ENCODE measurements at places on chromosomes 4 and X.

- no peak for DNase-seq
Observed at GRCh38 chr4:103018391-103019307, 856 bp downstream of the SLC9B1 start.

- DNase-seq = no peak
Observed at GRCh38 chr4:186700746-186701145, 22.9 kb downstream of the FAT1 start.

- no peak for DNase-seq
Observed at GRCh38 chrX:149472625-149473024, 32.5 kb downstream of the IDS start.

GRCh38 chrX:72124540-72125201 lies 7.0 kb downstream of the RTL5 start:
- no peak for DNase-seq

GRCh38 chrX:83022020-83022419 lies 486.1 kb upstream of the POU3F4 start:
- no peak for DNase-seq

GRCh38 chrX:110359273-110359672 lies 625 bp downstream of the RTL9 start:
- no peak for DNase-seq

DNA sequence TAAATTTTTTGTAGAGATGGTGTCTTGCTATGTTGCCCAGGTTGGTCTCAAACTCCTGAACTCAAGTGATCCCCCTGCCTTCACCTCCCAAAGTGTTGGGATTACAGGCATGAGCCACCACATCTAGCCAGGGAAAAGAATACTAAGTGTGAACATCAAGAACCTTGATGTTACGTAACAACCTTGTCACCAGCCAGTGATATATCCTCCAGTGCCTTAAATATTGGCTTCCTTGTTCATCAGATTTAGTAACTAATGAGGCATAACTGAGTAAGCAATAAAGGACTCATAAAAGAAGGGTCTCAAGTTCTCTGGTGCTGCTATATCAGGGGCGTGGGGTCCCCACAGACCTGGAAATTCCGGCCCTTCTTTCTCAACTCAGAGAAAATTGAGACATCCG lies 60.5 kb upstream of the ENPEP start:
- no peak for DNase-seq

DNA sequence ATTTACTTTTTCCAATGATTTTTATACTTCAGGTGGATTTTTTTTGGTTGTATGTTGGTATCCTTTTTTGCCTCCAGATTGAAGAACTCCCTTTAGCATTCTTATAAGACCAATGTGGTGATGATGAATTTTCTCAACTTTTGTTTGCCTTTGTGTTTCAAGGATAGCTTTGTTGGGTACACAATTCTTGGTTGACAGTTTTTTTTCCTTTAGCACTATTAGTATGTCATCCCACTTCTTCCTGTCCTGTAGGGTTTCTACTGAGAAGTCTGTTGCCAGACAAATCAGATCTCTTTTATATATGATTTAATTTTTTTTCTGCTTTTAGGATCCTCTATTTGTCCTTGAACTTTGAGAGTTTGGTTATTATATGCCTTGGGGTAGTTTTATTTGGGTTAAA lies 463.0 kb upstream of the GALNT7 start:
- no peak for DNase-seq

- no peak for DNase-seq
Observed at GRCh38 chr4:141179474-141180373, 41.0 kb upstream of the ZNF330 start.

DNA sequence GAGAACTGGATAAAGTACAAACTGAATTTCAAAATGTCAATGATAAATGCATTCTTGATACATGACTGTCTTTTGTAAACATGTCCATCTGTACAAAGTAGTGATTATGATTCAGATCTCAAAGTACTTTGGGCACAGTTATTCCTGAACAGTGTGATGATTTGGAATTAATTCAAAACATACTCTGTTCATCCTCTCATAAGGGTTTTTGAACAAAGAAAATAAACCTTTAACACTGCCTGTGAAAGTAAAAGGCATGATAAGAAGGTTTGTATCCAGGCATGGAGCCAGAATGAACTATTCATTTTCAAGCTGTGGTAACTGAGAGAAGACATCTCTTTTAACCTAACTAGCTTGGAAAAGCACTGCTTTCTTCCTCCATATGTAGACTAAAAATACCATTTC lies 883 bp upstream of the KLHL4 start:
- no peak for DNase-seq

GRCh38 chr4:26905172-26905571 lies 44.5 kb downstream of the STIM2 start:
- no peak for DNase-seq

- no peak for DNase-seq
Observed at GRCh38 chr4:3873408-3874027, 107.3 kb downstream of the ADRA2C start.

GRCh38 chr4:13207226-13207625 lies 276.9 kb downstream of the RAB28 start:
- DNase-seq = no peak

GRCh38 chr4:67459164-67459563 lies 86.1 kb downstream of the CENPC start:
- DNase-seq = no peak

DNA sequence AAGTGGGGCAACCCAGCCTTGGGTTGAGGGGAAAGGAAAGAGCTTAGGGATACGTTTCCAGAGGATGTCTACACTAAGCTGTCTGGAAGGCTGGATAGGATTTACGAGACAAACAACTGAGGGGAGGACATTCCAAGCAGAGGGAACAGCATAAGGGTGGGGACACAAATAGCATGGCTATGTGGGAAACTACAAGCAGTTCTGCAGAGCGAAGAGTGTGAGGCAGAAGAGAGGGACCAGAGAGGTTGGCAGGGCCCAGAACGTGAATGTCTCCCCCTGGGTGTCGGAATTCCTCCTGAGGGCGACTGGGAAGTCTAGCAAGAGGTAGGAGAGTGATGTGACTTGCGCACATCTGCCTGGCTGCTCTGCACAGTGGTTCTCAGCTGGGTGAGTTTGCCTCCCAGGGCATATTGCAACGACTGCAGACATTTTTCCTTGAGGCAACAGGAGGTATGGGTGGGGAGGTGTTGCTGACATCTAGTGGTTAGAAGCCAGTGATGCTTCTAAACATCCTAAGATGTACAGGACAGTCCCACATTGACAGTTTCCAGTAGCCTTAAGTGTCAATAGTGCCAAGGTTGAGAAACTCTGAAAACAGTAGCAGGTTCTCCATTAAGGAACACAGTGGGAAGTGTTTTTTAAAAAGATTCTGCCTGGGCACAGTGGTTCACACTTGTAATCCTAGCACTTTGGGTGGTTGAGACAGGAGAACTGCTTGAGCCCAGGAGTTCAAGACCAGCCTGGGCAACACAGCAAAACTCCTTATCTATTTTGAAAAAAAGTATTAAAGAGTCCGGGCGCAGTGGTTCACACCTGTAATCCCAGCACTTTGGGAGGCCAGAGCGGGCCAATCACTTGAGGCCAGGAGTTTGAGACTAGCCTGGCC lies 9.2 kb downstream of the NDUFA1 start:
- DNase-seq = no peak

- no peak for DNase-seq
Observed at GRCh38 chr4:182533964-182534363, 290.8 kb downstream of the TENM3 start.

- no peak for DNase-seq
Observed at GRCh38 chr4:6041800-6042199, 23.6 kb upstream of the C4orf50 start.

DNA sequence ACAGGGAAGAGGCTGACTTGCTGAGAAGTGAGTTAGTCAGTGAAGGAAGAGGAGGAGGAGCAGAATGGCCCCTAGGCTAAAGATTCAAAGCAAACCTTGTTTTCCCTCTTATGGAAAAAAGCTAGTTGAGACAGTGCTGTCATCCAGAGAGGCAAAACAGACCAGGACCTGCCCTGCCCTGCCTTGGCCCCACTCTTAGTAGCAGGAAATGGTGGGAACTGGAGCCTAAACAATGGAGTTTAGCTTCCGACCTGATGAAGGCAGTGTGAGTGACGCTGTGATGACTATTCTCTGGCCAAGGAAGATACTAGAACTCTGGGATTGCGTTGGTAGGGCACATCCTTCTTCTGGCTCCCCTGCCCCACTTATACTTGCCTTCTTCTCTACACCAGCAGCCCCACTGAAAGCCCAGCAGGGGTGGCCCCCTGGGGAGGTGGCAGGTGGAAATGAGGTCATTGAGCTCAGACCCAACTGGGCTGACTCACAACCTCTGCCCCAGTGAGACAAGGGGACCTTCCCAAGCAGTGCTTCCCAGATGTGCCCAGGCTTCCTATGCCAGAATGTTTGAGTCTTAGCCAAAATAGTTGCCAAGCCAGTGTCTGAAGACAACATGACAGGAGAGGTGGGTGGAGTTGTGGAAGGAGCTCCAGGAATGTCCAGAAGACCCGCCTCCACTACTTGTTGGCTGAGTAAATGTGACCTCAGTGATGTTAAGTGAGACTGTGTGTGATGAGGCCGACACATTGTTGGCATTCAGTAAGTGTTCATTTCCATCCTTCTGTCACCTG lies 38.8 kb downstream of the MSN start:
- DNase-seq = no peak

GRCh38 chr4:184477201-184477999 lies 3.0 kb upstream of the IRF2 start:
- DNase-seq = no peak

GRCh38 chr4:28436191-28437080 lies 1575.8 kb downstream of the STIM2 start:
- no peak for DNase-seq

DNA sequence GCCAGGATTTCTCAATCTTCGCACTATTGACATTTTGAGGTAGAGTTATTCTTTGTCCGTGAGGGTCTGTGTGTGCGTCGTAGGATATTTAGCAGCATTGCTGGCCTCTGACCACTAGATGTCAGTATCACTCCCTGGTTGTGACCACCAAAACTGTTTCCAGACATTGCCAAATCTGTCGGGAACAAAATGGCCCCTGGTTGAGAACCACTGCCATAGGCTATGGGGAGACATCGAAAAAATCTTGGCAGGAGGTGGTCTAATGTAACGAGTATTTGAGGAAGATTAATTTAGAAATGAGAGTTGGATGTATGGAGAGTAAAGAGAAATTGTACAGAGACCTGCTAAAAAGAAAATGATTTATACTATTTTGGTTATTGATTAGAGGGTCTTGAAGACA lies 108.4 kb downstream of the DOCK11 start:
- DNase-seq = peak; percentile 50

- no peak for DNase-seq
Observed at GRCh38 chr4:108058685-108059440, 69.2 kb downstream of the HADH start.

DNA sequence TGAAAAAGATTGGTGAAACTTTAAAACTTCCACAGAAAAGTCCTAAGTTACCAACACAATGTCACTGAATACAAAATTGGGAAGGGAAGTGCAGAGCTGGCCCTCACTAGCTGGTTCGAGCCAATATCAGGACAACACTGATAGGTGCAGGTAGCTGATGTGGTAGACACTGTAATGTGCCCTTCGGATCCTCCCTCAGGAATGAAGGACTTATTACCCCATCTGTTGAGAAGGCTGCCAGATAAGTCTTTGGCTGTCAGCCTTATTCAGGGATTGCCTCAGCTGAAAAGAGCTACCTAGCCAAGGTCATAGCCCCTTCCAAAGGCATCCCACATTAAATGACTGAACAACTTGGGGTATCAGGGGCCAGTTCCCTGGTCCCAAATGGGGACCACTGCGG lies 5.3 kb downstream of the MCF2 start:
- DNase-seq = no peak

DNA sequence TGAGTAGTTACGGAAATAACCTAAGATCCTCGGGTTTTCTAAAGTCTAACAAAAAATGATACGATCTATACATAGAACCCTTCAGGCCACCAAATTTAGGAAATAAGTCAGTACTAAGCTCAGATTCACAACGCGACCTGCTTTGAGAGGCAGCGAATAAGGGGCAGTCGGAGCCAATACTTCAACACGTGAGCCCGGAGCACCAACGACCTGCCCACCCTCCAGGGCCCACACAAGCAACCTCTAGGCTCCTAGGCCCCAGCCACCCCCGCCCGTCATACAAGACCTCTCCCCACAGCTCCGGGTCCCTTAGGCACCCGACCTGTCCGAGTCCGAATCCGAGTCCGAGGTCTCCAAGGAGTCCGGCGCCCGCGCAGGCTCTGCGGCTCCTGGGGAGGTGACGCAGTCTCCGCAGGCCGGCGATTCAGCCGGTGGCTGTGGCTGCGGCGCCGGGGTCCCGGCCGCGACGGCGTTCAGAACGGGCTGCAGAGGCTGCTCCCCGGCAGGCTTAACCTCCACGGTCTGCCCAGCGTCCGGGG lies 580 bp downstream of the NAF1 start:
- peak; percentile 33 for DNase-seq

DNA sequence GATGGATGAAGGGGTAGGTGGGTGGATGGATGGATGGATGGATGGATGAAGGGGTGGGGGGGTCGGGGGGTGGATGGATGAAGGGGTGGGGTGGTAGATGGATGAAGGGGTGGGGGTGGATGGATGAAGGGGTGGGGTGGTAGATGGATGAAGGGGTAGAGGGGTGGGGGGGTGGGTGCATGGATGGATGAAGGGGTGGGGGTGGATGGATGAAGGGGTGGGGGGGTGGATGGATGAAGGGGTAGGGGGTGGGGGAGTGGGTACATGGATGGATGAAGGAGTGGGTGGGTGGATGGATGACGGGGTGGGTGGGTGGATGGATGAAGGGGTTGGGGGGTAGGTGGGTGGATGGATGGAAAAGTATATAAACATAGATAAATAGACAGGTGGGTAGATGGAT lies 74.2 kb downstream of the PRKX start:
- no peak for DNase-seq

GRCh38 chr4:159542296-159542695 lies 439.4 kb downstream of the RAPGEF2 start:
- no peak for DNase-seq

DNA sequence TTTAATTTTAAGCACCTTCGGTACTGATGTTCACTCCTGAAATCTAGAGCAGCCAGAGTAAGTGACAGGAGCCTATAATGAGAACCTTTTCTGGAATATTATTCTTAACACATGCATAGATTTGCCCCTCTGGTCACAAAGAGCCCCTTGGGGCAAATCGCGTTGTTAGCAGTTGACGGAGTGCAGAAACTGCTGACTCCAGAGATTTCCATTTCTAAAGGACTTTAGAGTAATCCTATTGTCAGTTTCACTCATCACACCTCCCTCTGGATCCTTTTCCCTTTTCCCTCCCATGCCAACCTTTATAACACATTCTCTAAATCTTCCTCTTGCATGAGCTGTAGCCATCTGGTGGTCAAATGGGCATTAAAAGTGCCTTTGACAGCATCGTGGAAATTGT lies 264.9 kb upstream of the PRPS2 start:
- no peak for DNase-seq

- no peak for DNase-seq
Observed at GRCh38 chr4:163697121-163697520, 202.6 kb downstream of the TMA16 start.

- no peak for DNase-seq
Observed at GRCh38 chr4:67682266-67682665, 18.7 kb downstream of the UBA6 start.

- no peak for DNase-seq
Observed at GRCh38 chrX:99717716-99718115, 692.4 kb downstream of the PCDH19 start.

- no peak for DNase-seq
Observed at GRCh38 chrX:135543924-135544323, 23.5 kb downstream of the INTS6L start.
